ENCODE measurements at places on chromosomes 2 and 18.

DNA sequence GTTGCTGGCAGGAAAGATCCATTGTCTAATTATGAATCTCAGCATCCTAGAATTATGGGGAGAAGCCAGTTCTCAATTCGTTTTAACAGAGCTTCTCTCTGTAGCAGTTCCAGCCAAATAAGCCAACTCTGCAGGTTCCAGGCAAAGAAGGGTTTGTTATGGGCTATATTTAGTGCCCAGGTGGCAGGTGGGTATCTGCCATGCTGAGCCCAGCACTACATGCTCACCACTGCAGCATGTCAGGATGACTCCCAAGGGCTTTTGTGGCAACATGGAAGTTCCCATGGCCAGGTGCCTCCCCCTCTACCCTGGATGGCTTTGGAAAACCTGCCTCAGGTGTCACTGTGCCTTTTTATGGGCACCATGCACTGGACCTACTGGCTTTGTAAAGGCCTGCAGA lies 137.7 kb upstream of the MSH6 start:
- no peak for DNase-seq

DNA sequence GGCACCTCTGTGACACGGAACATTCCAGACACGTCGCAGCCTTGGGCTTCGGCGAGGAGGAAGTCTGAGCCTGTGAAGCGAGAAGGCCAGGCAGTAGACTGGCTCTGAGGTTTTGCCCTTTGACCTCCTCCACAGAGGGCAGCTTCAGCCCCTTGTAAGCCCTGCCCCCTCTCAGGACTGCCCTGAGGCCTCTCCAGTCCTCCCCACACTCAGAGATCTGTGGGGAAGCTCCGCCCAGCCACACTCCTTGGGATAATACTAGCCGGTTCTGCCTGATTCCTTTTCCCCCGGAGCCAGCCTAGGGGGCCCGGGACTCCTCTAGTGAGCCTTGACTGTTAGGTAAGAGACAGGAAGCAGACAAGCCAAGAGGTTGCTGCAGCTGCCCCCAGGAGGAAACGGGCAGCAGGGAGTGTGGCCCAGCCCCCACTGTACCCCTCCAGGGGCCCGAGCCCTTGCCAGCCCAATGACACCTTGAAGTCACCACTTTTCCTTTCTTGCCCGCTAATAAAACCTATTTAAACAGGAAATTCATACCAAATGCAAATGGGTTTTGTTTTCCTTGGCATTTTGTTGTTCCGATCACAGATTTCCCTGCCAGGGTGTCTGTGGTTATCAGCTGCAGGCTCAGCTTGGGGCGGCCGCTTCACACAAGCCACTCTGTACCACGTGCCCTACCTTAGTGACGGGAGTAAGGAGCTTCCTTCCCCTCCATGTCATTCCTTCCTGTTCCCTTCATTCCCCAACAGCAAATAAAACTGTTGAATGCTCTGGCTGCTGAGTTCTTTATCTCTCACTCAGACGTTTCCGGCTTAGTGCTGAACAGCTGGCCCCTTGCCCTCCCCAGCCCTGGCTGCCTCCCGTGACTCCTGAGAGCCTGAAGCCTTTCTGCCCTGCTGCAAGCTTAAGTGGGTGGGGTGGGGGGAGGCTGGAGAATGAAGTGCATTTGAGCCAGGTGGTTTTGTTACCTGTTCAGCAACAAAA lies 124.7 kb downstream of the CABLES1 start:
- DNase-seq = peak; percentile 82

- DNase-seq = no peak
Observed at GRCh38 chr2:98015671-98016070, 19.9 kb upstream of the TMEM131 start.

GRCh38 chr18:62091487-62092120 lies 95.3 kb downstream of the PIGN start:
- peak; percentile 22 for DNase-seq

- no peak for DNase-seq
Observed at GRCh38 chr2:210004881-210005280, 2.4 kb downstream of the RPE start.

DNA sequence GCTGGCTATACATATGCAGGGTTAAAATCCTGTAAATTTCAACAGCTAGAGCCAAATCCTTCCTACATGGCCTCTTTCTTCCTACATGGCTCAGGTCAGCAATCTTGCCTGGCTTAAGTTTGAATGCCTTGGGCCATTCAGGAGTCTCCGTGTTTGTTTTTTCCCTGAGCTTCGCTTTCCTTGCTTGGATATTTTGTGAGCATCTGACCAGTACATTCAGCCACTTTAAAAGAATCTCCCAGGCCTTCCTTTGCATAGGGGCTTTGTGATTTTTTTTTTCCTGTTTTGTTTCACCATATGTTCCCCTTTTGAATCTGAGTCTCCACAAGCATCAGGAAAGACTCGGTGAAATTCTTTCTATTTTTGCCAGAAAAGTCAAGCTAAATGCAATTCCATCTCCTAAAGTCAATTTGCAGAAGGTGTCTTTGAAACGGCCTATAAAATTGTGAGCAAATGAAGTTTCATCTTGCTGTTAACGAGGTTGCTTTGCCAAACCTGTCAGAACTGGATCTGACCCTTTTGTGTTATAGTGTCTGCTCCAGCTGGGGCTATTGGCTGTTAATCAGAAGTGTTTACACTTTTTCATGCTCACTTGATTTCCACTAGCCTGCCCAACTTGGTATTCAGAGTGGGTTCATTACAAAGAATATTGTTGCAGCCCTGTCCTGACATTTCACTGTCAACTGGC lies 256.9 kb downstream of the DCC start:
- no peak for DNase-seq

- no peak for DNase-seq
Observed at GRCh38 chr2:163247847-163248220, 409.3 kb upstream of the KCNH7 start.

GRCh38 chr2:232310121-232310520 lies 68.4 kb upstream of the ALPP start:
- DNase-seq = no peak

GRCh38 chr18:23826850-23827620 lies 137.8 kb downstream of the LAMA3 start:
- DNase-seq = no peak

GRCh38 chr2:220855296-220855695 lies 716.8 kb downstream of the EPHA4 start:
- DNase-seq = peak; percentile 47

- peak; percentile 15 for DNase-seq
Observed at GRCh38 chr2:232204457-232204931, 174.1 kb upstream of the ALPP start.

DNA sequence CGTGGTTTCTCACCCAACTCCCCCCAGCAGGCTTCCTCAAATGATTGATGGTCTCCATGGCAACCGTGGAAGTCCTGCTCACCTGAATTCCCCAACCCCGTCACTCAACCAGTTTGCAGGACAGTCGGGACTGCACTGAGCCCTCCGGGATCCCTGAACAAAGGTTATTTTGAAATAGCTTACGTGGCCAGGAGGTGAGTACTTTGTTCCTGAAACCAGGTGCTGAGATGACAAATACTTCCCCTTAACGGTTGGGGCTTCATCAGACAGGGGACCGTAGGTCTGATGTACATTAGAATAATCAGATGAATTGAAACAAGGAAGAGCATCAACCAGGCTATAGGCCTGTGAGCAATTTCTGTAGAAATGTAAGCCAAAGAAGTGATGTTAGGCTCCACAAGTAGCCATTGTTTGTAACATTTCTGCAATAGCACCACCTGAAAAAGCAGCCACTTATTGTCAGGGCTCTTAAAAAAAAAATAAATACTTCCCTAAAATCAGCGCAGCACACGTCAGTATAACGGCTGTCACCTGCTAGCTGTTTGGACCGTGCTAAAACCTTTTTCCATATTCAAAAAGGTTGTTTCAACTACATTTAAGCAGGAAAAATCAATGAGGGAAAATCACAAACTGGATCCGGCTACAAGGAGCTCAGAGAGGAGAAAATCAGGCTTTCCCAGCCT lies 206.4 kb upstream of the ID2 start:
- DNase-seq = no peak

DNA sequence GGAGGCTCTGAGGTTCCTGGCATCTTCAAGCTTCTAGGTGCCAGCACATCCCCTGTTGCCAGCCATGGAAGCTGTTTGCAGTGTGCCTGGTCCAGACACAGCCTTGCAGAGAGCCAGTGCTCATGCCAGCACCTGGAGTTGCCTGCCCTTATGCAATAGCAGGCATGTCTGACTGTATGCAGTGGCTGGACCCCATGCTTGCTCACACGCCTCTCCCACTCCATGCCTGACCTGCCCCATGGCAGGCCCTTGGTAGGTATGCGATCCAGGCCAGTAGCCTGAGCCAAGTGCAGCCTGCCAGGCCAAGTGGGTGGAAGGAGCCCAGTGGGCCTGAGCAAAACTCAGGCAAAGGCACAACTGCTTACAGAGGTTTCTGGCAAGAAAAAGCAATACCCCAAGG lies 19.5 kb upstream of the SP140L start:
- DNase-seq = no peak

- no peak for DNase-seq
Observed at GRCh38 chr2:100703213-100703612, 116.7 kb upstream of the NPAS2 start.

DNA sequence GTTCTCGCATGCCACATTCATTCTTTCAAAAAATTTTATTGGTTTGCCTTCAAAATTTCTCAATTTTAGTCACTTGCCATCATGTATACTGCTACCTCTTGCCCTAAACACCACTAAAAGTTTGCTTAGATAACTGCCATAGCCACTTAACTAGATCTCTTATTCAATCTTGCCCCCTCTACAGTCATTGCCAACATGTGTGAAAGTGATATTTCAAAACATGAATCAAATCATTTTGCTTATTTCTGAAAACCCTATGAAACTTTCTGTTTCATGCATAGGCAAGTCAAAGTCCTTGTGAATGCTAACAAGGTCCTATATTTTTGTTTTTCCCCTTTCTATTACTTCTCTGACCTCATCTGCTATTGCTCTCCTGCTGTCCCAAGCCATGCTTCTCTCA lies 397.1 kb downstream of the KCNJ3 start:
- no peak for DNase-seq

GRCh38 chr2:17608251-17608650 lies 67.8 kb downstream of the VSNL1 start:
- DNase-seq = no peak

DNA sequence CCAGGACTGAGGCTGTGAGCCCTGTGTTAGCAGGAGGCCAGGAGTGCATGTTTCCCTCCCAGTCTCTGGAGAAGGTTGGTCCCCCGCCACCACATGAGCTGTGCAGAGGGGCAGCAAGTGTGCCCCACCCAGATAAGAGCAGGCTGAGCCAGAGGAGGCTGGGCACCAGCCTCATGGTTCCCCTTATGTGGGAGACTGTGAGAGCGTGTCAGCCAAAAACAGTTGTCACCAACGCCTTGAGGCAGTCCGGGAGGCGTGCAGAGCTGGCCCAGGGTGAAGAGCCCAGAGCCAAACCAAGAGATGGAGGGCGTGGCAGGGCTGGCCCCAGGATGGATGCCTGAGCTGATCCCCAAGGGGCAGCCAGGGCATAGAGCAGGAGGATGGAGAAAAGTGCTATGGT lies 128.7 kb upstream of the GLI2 start:
- no peak for DNase-seq

DNA sequence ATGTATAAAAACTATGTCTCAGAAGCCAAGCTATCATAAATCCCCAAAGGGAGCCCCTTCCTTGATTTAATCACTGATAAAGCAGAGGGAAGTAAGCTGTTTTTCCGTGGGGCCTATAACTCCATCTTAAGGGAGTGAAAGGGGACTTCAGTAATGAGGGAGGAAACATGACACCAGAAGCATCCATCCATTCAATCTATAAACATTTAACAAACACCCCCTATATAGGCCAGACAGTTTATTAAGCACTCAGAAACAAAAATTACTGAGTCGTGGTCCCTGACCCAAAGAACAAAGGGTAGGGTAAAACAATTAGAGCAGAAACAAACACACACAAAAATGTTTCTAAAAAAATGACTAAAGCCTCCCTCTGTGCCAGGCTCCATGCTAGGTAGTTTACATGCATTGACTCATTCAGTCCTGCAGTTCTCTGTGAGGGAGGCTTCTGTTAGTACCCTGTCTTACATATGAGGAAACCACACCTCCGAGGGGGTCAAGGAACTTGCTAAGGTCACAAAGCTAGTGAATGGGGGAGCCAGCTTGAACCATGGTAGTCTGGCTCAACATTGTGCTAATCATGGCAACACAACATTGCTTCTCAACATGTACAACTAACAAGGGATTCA lies 472.1 kb downstream of the CDH2 start:
- DNase-seq = no peak

DNA sequence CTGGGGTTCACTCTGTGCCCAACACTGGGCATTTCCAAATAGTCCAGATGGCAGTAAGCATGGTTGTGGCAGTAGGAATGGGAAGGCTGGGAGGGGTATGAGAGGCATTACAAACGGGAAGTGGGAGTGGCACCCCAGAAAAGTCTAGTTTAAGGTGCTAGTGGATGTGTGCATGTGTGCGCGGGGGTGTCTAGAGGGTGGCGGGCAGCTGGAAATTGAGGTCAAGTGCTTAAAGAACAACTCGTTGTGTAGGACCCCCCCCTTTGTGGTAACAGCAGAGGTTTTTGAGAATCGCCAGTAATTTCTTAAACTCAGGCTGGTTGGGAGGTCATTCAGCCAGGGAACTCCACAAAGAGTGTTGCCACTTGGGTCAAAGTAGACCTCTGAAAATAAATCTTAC lies 69.9 kb downstream of the RHBDD1 start:
- DNase-seq = no peak

DNA sequence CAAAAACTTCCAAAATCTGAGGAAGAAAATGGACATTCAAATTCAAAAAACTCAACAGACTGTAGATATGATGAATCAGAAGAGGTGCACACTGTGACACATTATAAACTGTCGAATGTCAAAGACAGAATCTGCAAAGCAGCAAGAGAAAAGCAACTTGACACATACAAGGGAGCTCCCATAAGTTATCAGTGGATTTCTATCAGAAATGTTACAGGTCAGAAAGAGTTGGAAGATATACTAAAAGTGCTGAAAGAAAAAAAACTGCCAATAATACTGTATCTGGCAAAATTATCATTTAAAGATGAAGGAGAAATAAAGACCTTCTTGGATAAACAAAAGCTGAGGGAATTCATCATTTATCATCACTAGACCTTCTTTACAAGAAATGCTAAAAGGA lies 102.7 kb downstream of the CAMKMT start:
- DNase-seq = no peak

DNA sequence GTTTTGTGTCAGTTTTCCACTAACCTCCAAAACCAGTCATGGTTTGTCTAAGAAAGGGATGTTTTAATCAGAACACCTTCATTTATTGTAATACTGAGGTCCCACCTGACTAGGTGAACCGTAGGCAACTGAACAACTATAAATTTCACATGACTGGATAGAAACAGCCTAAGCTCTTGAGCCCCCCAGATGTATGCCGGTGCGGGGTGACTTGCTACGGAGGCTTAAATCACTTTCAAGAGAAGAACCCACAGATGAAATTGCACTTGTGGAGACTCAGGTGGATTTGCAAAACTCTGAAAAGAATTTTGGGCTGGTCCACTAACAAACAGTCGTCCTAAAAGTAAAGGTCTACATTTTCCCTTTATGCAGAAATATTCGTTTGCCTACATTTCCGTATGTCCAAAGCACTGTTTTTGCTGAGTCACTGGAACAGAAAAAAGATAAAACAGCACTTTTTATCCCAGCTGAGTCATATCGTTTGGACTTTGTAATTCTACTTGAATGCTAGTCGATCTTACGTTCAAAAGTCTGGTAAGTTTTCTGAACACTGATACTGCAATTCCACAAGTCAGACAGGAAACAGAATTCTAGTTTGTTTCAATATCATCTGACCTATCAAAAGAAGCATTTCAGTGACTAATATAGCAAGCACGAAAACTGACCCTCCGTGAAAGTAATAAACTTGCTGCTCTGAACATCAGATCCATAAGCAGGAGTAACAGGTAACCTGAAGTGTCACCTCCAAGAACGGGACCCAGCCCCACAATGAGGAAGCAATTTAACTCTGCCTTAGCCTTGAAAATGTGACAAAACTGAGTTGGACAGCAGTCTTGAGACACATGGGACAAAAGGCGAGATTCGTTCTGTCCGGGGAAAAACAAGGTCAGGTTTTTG lies 18.1 kb downstream of the ZNF516 start:
- DNase-seq = peak; percentile 97
